Osteoblast (primary cell): ENCODE measurements at places on chromosomes 4 and X. TPM values are rescaled to one million over a fixed set of nuclear protein-coding genes. Genes with fewer than 3 reads are reported as not detected.

GRCh38 chr4:87941537-87942392 lies 33.7 kb upstream of the SPP1 start:
- no peak for DNase-seq

DNA sequence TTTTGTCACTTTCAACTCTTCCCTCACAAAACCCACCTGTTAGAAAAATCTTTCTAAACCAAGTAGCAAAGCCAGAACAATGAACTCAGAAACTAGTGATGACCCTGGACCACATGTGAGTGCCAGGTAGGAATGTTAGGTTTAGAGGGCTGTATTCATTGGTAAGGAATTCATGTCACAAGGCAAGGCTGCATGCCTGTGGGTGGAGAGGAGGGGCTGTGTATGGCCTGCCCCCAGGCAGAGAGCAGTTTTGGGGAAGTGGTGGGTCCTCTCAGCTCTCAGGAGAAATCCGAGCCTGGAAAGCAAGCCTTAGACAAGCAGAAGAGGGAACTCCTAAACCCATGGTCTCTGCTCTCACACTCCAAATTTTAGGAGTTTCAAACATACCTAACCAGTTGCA lies 2.4 kb downstream of the RNF175 start:
- DNase-seq = no peak

GRCh38 chr4:7938266-7938608 lies 1.4 kb downstream of the AFAP1 start:
- DNase-seq = no peak

Gene TMSB4X
- total RNA-seq = 5,120 and 5,652 TPM in 2 replicates

- peak; percentile 75 for DNase-seq
Observed at GRCh38 chr4:88320780-88321373, 36.5 kb upstream of the PPM1K start.

- DNase-seq = peak; percentile 91
Observed at GRCh38 chr4:38730830-38731646, 51.8 kb downstream of the TLR10 start.
